Non-pigmented ciliary epithelial cell (primary cell): ENCODE measurements at places on chromosomes 1 and 21.

DNA sequence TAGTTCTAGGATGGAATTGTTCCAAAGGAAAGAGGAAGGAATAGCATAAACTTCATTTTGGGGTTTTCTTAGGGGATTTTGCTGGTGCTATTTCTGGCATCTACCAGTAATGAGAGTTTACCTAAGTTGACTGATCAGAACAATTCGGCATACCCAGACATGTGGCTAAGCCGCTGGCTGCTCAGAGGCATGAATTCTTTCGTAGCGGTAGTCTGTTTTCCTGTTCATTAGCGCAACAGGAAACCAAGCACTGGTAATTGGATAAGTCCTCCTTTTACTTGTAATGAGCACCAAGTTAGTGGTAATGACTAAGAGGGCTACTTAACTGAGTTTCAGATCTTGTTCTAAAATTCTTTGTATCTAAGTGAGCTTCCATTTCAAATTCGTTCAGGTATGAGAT lies 38.6 kb downstream of the C21orf91 start:
- DNase-seq = no peak

DNA sequence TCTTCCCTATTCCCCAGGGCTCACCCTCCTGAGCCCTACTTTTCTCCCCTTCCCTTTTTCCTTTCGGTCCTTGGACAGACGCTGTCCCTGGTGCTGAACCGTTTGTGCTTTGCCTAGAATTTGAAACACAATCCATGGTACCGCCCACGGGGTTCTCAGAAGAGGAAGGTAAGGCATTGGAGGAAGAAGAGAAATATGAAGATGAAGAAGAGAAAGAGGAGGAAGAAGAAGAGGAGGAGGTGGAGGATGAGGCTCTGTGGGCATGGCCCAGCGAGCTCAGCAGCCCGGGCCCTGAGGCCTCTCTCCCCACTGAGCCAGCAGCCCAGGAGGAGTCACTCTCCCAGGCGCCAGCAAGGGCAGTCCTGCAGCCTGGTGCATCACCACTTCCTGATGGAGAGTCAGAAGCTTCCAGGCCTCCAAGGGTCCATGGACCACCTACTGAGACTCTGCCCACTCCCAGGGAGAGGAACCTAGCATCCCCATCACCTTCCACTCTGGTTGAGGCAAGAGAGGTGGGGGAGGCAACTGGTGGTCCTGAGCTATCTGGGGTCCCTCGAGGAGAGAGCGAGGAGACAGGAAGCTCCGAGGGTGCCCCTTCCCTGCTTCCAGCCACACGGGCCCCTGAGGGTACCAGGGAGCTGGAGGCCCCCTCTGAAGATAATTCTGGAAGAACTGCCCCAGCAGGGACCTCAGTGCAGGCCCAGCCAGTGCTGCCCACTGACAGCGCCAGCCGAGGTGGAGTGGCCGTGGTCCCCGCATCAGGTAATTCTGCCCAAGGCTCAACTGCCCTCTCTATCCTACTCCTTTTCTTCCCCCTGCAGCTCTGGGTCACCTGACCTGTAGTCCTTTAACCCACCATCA lies 10.4 kb downstream of the BCAN start:
- DNase-seq = no peak

DNA sequence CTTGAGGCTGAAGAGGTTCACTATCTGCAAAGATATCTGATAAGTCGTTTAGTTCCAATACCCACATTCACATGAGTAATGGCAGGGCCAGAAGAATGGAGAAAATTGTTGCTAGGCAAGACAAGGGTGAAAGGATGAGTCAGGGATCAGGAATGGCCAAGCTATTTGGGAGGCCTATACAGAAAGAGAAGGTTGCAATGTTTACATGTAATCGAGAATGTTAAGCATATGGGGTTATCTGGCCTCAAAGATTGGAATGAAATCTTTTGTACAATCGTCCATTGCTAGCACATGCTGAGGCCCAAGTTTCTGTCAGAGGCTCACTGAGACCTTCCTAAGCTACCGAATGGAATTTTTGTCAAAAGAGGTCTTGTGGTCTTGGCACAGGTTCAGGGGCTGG lies 299.9 kb upstream of the PLD5 start:
- peak; percentile 6 for DNase-seq

GRCh38 chr1:10673109-10673711 lies 123.2 kb downstream of the CASZ1 start:
- no peak for DNase-seq

DNA sequence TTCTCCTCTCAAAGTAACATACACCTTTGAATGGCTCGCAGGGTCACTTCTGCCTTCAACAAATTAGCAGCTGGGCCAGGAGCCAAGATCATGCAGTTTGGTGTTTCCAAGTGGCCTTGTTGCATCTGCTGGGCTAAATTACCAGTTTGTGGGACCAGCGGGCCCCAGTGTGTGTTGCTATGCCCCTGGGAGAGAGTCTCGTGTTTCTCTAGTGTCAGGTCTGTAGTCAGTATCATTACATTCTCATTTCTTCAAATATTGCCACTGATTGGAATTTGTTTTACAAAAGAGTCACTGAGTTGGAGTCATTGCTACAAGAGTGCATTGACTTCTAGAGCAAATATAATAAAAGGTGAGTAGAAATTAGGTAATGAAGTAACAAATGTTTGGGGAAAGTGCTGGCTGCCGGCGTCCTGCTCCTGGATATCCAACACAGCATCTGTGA lies 35.5 kb downstream of the RHOU start:
- no peak for DNase-seq

GRCh38 chr1:110903853-110904500 lies 31.0 kb downstream of the CD53 start:
- no peak for DNase-seq

GRCh38 chr21:44969066-44969670 lies 29.3 kb downstream of the SLX9 start:
- no peak for DNase-seq
